ENCODE measurements at places on chromosomes 5 and 9.

DNA sequence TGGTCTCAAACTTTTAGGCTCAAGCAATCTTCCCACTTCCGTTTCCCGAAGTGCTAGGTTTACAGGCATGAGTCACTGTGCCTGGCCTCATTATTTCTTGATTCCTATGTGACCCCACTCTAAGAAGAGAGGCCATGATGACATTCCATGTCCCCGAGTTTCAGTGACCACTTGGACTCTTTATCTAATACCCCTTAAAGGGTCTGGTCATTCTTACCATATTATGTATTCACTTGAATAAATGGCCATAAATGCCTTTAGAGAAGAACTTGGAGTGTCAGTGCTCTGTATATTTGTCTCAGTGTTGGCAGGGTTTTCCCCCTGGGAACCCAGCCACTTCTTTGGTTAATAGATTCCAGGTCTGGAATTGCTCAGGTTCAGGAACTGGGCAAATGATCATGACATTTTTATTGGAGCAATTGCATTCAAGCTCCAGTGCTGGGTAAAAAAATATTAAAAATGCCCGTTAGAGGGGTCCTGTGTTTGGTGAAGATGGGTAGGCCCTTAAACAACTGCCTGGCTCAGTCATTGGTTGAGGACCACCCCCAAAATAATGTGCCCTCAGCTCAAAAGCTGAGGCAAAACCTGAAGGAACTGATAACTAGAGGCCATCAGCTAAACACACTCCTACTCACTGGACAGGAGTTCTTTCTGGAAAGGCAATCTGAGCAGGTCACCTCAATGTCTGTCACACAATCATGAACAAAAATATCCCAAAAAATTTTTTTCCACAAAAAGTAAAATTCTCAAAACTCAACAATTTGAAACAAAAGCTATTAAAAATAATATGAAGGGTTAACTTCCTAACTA is 186.6 kb upstream of the ZNF608 start:
- no peak for DNase-seq

DNA sequence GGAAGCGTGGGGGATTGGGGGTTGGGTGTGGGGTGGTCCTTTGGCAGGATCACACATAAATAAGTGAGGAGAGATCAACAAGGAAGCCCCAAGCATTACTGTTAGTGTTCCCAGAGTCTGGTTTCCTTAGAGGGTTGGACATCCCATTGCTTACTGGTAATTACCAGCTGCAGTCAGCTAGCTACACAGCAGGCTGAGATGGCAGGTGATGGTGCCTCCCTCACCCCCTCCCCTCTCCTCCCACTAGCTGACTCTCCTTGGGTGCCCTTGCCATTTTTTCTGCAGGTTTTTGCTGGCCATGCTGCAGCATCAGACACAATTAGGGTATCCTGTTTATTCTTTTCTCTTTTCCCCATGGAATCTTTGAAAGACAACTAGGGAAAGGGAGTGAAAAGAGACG is 107.5 kb upstream of the TLR4 start:
- no peak for DNase-seq

DNA sequence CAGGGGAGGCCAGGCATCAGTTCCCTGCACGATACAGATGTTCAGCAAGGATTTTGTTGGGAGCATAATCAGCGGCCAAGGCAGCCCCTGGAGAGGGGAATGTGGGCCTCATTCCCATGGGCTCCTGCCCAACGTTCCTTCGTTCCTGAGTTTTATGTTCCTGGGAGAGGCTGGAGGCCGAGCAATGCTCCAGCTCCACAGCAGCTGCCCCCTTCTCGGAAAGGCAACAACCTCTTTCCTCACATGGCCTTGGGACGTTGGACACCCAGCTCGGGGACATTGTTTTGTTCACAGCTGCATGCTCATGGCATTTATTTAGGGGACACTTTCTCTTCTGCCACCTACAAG is 63.8 kb upstream of the COL15A1 start:
- DNase-seq, result no peak

GRCh38 chr5:14861123-14861765 is 10.3 kb downstream of the ANKH start:
- DNase-seq, result no peak

DNA sequence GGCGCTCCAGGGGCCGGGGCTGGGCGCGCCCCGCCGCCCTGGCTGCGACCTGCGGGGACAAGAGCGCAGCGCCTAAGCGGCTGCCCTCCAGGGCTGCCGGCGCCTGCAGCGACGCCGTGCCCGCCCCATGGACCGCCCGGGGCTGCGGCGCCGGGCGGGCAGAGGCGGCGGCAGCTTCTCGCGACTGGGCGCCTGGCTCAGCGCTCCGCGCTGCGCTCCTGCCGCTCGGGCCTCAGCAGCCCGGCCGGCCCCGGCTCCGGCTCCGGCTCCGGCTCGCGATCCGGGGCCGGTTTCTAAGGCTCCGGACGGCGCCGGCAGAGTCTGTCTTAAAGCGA is at the start of gene PITX1:
PITX1 (minus strand) TSS at position 328 of the 335 bp plus-strand sequence. CDS start 347 bp downstream, outside the sequence.
- DNase-seq, result no peak

DNA sequence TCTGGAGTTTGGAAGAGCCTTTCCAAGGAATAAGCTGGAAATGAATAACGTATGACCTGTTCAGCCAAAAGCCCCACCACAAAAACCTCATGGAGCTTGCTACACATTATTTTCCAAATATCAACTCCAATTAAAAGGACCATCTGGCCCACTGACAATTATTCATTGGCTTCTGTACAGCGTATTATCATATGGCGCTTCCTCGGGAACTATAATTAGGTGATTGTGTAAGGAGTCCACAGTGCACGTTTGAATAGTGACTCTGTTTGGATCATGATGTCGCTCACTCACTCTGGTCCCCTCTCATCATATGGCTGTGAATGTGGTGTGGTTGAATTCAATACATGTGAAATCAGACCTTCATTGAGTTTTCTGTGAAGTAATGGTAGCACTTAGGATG is 52.1 kb downstream of the GDNF start:
- DNase-seq, result no peak

- DNase-seq, result no peak
Measured at GRCh38 chr5:40033009-40033408, 608.2 kb upstream of the DAB2 start.

All from NCI-H2107 (cell line).